Psoas muscle (tissue), 8 donors: ENCODE measurements at places on chromosomes 5 and 9.

DNA sequence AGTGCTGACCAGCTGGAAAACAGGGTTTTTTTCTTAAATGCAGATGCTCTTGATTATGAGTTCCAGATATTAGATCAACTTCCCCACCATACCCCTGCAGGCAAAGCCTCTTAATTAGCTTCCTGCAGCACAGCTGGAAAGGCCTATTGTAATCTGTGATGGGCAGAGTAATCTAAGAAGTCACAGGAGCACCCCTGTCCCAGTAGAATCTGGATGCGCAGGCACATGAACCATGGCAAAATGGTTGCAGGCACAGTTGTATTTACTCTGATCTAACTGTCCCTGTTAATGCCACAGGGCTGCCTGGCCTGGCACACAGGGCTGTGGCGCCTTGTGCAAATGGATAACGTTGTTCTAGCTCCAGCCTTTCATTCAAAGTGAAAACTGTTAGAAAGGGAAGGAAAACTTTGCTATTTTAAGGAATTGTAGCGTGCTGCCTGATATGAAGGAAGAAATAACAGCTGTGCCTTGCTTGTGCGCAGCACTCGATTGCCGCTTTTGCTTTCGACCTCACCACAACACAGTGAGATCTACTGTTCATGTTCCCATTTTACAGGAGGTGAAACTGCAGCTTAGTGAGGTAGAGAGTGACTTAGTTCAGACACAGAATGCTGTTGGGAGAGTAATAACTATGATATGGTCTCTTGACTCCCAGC lies 2.3 kb downstream of the TGFBI start:
- DNase-seq, result no peak

DNA sequence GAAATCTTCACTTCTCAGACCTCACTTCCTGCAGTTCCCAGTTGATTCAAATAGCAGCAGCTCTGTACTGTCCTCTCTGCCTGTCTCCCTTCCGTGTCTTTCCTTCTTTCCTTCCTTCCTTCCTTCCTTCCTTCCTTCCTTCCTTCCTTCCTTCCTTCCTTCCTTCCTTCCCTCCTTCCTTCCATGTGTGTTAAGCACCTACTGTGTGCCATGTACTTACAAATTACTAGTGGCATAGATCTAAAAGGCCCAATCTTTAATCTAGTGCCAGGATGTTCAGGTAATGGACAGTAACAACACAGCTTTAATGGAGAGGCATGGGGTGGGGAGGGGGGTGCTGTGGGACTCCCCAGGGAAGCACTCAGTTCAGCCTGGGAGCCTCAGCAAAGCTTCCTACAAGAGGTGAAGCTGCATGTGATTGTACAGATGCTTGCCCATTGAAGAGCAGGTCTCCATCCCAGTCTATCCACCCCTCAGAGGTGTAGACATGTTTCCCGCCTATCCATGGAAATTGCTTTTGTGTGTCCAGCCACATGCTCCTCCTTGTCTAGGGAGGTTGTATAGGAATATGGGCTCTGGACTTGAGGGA lies 106.0 kb downstream of the RGS3 start:
- no peak for DNase-seq

DNA sequence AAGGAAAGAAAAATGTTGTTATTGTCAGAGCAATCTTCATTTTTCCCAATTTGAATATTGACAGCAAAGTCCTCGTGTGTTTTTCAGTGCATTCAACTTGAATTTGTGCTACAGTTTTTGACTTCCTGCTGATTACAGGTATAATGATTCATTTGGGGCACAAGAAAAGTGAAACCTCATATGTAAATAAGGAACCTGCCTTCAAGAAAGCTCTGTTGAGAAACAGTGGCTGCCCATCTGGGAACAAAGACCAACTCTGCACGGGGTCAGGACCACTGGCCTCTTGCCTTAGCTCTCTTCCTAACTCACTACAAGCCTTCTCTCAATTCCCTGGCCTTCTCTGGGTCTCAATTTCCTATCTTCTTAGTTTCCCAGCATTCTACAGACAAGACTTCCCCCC lies 21.0 kb downstream of the TIMD4 start:
- no peak for DNase-seq

GRCh38 chr5:74028406-74028805 lies 402.4 kb downstream of the ARHGEF28 start:
- DNase-seq, result no peak

DNA sequence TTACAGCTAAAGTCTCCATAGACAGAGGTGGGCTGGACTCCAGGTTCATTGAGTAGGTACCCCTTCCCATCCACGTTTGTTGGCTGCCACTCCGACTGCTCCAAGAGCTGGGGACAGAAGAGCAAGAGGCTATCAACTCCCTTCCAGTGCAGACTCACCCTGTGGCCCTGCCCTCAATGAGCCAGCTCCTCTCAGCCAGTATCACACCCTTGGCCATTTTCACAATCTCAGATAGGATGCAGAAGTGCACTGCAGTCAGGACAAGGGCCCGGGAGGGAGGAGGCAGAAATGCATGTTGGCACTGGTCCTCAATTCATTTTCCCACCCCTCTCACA lies 6.2 kb downstream of the IRF1 start:
- DNase-seq, result no peak

DNA sequence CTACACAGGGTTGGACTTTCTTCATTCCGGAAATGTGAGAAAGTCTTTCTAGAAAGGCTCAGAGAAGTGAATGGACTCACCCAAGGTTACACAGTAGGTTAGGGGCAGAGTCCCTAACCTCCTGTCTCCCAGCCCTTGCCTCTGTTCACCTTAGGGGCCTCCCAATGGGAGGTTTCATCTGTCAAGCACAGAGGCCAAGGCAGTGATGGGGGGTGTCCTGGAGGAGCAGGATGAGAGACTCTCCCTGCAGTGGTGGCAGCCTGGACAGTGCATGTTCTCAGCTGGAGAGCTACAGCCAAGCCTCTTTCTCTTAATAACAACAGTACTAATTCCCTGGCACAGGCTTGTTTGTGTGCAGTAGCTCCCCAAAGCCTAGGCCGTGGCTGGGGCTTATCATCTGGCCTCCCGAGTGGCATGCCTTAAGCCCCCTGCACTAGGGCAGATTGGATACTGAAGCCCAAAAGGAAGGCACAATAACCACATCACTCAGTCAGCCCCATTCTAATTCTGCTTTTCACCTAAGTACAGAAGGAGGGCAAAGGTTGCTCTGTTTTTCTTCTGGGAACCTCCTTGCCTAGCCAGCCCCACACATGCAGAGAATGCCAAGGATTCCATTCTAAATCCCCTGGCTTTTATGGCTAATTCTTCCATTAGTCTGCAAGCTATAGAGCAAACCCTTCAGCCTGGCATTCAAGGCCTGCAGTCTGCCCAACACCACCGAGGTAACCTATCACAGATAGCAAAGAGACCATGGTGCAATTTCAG lies 50.2 kb upstream of the XPA start:
- no peak for DNase-seq

DNA sequence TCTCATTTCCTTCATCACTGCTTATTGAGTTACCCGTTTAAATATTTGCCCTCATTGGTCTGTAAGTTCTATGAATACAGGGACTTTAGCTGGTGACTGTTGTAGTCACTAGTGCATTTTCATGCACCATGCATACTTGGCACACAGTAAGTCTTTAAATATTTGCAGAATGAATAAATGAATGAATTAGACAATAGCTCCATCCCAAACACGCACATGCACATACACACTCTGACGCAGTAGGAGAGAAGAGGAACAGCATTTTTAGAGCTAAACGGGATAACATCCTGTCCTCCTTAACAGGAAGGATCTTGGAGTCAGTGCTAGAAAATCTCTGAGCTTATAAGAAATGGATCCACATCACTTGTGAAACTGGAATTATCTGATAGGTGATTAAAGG lies 447.7 kb downstream of the KIF4B start:
- DNase-seq, result no peak

GRCh38 chr9:136332482-136332983 lies 5.2 kb downstream of the GPSM1 start:
- DNase-seq, result no peak
